Testis (tissue), 5 donors: ENCODE measurements at places on chromosomes 6 and 20. TPM values are rescaled to one million over a fixed set of nuclear protein-coding genes. Genes with fewer than 3 reads are reported as not detected.

MATN4 gene
- polyA plus RNA-seq: 1.1 TPM

PANK2 gene
- 57.9 TPM for polyA plus RNA-seq

DNA sequence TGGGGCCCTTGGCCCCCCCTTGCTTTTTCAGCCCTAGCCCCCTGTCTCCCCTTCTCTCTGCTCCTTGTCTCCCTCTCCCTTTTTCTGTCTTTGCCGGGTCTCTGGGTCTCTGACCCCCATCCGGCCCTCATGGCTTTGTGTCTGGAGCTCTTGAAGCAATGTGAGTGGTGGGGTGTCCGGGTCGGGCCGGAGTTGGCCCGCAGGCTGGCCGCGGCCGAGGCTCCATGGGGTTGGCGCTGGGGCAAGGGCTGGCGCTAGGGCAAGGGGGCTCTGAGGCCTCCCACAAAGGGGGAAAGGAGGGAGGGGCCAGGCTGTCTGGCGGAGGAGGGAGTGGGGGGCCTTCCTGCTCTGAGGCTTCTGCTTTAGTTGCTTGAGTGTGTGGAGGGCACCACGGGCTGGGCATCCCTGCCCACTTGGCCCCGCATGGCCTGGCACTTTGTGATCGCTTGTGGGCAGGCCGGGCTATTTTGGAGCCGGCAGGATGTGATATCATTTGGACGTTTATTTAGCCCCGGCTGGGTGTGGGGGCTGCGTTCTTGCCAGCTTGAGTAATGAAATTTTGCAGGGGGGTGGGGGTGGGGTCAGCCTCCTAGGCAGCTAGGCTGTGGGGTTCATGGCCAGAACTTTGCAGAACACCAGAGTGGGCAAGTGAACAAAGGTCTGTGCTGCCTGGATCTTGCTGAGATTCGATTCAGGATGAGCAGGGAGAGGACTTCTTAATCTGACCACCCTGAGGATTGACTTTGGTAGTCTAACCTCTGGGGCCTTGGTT lies 78.7 kb upstream of the MYL9 start:
- H3K27me3 ChIP-seq: no peaks in the 10 kb centered on the region
- H3K36me3 ChIP-seq: no peaks in the 10 kb centered on the region
- H3K27ac ChIP-seq: peak overlapping the region; percentile 85

DNA sequence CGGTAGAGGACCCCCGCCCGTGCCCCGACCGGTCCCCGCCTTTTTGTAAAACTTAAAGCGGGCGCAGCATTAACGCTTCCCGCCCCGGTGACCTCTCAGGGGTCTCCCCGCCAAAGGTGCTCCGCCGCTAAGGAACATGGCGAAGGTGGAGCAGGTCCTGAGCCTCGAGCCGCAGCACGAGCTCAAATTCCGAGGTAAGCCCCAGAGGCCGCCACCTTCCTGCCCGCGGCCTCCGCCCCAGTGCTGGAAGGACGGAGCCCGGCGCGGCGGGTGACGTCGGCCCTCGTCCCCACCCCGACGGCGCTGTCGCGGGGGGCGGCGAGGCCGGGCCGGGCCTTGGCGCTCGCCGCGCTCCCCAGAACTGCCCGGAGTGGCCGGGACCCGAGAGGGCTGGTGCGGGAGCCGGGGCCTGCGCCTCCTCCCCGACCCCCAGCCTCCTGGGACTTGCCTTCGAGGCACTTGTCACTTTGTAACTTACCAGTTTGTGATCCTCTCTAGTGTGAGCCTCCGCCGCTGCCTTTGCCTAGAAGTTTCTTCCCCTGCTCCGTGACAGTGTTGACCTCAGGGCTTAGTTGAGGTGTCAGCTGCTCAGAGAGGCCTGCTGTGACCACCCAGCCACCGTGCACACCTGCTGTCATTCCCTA lies 417 bp downstream of the VAPB start:
- H3K27ac ChIP-seq: peak overlapping the region; percentile 92
- peak; percentile 42 for DNase-seq
- H3K36me3 ChIP-seq: no peaks in the 10 kb centered on the region
- H3K4me1 ChIP-seq: peaks cover 11% of the 10 kb centered on the region
